ENCODE measurements at places on chromosomes 12 and 14. TPM values are rescaled to one million over a fixed set of nuclear protein-coding genes. Genes with fewer than 3 reads are reported as not detected.

SMIM41 gene
- total RNA-seq, result not detected

DNA sequence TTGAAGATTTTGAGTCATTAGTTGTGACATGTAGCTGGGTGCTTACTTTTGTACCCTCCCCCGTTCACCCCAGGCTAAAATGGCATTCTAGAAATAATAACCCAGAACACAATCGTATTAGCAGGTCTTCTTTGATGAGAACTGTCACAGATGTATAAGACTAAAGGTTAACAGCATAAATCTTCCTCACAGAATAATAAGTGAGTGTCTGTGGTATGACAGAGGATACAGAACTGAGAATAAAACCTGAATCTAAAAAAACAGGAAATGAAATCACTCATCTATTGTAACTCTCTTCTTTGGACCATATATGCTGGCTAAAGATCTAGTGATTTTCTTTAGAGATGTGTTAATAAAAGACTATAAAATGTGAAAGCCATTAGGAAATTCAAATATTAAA is 746.6 kb downstream of the LRFN5 start:
- DNase-seq, result no peak

- no peak for DNase-seq
Observed at GRCh38 chr12:113366827-113367226, 8.4 kb downstream of the PLBD2 start.

- peak; percentile 10 for DNase-seq
Observed at GRCh38 chr14:104394409-104394851, 185.1 kb upstream of the C14orf180 start.

- DNase-seq, result no peak
Observed at GRCh38 chr12:26276709-26277108, 81.3 kb downstream of the SSPN start.

- no peak for DNase-seq
Observed at GRCh38 chr12:116916122-116916521, 5.4 kb downstream of the FBXW8 start.

ANKS1B gene
- total RNA-seq, result 0.25 TPM

- no peak for DNase-seq
Observed at GRCh38 chr14:103537175-103537990, 8.4 kb downstream of the TRMT61A start.

GRCh38 chr12:13099066-13099843 is 4.2 kb downstream of the GSG1 start:
- DNase-seq, result no peak

- no peak for DNase-seq
Observed at GRCh38 chr12:72077111-72077820, 138.6 kb downstream of the TPH2 start.

PLCZ1 gene
- total RNA-seq, result not detected

- DNase-seq, result no peak
Observed at GRCh38 chr14:104770851-104771272, 17.9 kb downstream of the SIVA1 start.

GRCh38 chr12:52415870-52416750 is 10.0 kb upstream of the KRT82 start:
- DNase-seq, result no peak

CISTR gene
- not detected for total RNA-seq
